DMS 273 treated with DMSO at 0.1 percent for 48 hours (cell line): ENCODE measurements at places on chromosomes 5 and 9.

- no peak for DNase-seq
Measured at GRCh38 chr9:124448019-124448418, 2.2 kb upstream of the ADGRD2 start.

GRCh38 chr9:113654605-113655428 lies 191.3 kb downstream of the RGS3 start:
- no peak for DNase-seq

DNA sequence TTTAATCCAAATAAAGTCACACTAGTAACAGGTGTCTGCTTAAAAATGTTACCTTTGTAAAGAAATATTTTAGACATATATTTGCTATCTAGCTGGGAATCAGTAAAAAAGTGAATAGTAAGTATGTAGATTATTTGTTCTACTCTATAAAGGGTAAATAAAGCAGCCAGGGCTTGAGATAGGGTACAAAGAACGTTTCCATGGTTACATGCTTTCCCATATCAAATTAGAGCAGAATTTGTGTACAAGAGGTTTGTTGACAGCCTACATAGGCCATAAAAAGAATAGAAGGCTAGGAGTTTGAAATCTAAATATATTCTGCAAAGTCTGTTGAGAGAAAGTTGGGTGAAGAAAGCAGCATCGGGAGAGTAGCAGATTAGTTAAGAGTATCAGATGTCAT lies 160.9 kb upstream of the POU5F2 start:
- DNase-seq = no peak

DNA sequence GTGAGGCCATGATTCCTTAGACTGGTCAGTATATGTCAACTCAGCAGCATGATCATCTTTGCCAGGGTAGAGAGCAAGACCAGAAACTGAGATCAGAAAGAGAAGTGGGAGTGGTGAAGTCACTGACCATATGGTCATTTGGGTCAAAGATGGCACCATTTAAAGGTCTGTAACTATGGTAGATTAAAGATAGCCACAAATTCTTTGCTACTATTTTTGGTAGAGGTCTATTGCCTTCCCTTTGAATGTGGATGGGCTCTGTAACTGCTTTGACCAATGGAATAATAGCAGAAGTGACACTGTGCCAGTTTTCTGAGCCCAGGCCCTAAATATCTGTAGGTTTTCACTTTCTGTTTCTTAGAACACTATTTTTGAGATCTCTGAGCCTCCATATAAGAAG lies 117.6 kb downstream of the PCSK1 start:
- DNase-seq = no peak

- DNase-seq = no peak
Measured at GRCh38 chr5:72949481-72949880, 6.4 kb upstream of the FCHO2 start.

GRCh38 chr5:117881426-117882230 lies 1106.7 kb downstream of the DTWD2 start:
- peak; percentile 83 for DNase-seq

DNA sequence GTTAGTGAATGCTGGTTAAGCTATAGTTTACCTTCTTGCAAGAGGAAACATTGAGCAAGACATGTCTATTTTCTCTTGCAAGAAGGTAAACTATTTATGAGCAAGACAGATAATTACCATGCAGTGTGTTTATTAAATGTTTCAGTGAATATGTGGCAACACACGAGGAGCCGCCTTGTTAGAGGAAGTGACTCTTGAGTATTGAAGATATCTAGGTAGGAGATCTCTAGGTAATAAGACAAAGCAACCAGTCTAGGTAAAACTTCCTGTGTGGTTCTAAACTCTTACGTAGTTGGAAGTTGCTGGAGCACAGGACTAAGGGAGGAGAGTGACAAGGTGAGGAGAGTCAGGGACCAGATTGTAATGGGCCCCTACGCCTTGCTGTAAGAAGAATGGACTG lies 16.8 kb downstream of the SKP2 start:
- DNase-seq = no peak

GRCh38 chr9:90018688-90019087 lies 413.9 kb downstream of the GADD45G start:
- no peak for DNase-seq

- no peak for DNase-seq
Measured at GRCh38 chr5:166349046-166349445, 1942.4 kb upstream of the WWC1 start.

DNA sequence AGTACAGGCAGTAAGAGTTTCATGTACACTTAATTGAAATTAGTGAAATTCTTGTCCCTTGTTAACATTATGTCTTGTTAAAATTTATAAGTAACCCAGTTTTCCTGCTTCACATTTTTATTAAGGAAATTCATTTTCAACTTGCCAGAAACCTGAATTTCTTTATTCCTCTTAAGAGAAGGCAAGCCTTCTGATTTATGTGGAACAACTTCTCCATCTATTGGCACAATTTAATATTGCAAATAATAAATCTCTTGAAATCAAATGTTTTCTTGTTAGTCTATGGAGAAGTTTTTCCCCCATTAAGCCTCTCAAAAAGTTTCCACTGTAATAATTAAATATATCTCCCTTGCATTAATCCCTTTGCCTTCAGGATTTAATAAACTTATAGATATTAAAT lies 33.8 kb upstream of the ACO1 start:
- DNase-seq = no peak

DNA sequence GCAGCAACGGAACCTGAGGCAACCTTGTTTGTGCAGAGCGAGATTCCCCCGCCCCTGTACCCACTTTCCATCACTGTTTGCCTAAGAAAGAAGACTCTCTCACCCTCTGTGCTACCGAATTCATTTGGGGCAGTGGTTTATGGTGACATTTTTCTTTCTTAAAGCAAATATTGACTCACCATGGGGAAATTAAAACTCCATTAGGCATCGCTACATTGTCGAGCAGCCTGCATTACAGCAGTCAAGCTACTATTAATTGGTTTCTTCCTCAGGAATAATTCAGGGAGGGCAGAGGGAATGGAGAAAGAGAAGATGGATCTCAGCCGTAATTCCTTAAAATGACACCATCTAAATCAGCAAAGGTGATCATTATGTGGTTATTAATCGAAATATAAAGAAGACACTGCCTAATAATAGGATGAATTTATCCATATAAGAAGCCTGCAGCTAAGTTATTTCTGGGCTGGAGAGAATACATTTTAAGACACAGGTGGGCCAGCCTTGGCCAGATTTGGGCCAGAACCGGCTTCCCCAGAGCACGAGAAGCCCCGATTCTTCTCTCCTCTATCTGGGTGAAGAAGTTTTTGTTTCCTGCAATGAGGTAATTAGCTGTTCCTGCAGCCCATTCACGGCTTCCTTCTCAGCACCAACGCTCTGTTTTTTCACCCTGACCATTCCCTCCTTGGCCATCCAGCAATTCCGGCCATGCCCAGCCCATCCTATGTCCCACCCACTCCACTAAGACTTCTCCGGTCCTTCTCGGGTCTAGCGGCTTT lies 16.8 kb downstream of the CFAP77 start:
- no peak for DNase-seq

DNA sequence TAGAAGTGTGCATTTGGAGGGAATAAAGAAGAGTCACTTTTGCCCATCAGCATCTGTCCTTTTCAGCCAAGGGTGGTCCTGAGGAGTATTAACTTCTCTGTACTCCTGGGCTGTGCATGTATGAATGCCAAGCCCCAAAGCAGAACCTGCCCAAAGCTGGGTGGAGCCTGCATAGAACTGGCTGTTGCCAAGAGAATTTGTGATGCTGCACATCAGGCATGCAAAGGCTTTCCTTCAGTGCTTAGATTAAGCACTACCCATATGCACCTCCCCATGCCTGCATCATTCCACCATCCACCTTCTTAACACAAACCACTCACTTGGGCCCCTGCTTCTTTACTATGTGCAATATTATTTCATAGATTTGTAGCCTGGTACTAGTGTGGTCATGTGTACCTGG lies 493.8 kb downstream of the KIF4B start:
- no peak for DNase-seq

DNA sequence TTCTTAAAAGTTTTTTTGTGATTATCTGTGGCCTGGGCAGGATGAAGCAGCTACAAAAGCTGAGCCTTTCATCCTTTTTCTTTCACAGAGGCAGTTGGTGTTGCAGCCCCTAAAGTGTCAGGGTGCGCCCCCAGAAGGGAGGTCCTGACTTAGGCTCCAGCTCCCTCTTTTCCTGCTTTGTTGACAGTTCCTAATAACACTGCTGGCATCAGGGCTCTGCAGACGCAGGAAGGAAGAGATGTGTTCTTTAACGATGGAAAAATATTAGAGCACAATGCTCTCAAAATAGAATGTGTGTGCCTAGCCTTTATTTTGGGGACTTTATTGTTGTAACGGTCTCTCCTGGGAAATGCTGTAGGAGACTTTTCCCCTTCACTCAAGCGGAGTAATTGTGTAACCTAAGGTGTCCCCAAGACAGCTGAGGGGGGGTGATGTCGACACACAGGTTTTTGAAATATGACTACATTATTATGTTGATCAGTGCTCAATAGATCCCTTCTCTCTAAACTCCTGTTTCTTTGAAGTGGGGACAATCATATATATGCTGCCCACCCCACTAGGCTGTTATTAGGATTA lies 135.6 kb downstream of the SEMA6A start:
- DNase-seq = no peak

- no peak for DNase-seq
Measured at GRCh38 chr5:168654211-168654721, 75.1 kb upstream of the PANK3 start.

GRCh38 chr9:18639911-18640310 lies 166.0 kb downstream of the ADAMTSL1 start:
- DNase-seq = no peak

- DNase-seq = no peak
Measured at GRCh38 chr5:131756942-131757341, 39.9 kb downstream of the FNIP1 start.

DNA sequence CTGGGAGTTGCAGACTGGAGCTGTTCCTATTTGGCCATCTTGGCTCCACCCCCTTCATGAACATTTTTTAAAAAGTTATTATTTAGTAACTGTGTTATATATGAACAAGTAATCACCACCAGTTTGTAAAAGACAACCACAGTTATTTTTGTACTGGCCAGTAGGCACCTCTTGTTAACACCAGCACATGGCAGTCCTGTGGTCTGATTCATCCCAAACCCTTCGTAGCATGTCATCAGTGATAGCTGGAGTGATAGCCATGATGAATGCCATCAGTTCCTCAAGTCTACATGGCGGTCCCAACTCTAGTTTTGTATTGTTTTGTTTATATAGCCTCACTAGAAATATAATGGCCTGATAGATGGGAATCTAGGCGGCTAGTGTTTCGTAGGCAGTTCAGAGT lies 74.2 kb downstream of the CDC42SE2 start:
- no peak for DNase-seq

GRCh38 chr9:95764533-95765319 lies 110.8 kb upstream of the ERCC6L2 start:
- DNase-seq = no peak

DNA sequence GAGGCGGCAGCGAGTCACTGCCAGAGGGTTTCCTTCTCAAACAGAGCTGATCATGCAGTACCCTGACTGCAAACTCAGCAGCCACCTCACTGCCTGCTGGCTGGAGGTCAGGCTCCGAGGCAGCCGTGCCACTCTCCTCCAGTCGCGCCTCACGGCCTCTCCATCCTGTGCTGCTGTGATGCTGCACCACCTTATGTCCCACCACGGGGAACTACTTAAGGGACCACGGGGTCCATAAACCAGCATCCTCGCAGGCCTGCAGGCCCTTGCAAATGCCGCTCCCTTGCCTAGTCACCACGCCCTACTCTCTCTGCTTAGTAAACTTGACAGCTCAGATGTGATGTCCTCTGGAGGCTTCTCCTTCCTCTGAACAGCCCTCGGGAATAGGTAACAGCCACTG lies 99.2 kb downstream of the CRB2 start:
- DNase-seq = no peak

GRCh38 chr5:137696481-137696880 lies 39.4 kb downstream of the KLHL3 start:
- DNase-seq = no peak

DNA sequence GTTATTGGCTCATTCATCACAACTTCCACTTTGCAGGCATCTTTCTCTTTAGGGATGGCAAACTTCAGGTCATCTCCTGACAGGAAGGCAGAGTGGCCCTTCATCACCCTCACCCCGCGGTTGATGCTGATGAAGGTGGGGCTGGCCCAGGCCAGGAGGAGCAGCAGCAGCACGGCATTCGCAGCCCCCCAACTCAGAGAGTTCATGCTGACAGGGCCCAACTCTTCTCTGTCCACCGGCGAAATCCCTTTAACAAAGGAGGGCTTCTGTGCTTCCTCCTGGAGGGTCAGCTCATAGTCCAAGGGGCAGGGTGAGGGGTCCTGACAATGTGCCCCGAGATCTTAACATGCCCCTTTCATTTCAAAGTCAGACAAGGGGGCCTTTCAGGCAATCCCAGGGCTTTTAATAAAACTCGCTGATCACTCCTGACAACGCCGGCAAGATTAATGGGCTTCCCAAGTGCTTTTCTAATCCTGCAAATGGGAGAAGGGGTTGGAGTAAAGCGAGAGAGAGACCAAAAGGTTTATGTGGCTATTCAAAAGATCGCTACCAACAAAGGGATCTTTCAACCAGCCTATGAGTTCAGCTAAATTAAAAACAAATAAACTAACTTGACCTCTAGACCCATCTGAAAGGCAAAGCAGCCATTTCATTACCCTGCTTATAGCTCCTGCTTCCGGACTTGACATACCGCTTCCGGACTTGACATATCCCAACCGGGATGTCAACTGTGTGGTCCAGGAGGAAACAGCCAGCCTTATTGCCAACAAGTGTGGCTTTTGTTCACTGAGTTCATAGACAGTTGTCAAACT lies 41.2 kb downstream of the FREM1 start:
- no peak for DNase-seq

- peak; percentile 10 for DNase-seq
Measured at GRCh38 chr5:54243483-54244080, 66.8 kb downstream of the ARL15 start.

DNA sequence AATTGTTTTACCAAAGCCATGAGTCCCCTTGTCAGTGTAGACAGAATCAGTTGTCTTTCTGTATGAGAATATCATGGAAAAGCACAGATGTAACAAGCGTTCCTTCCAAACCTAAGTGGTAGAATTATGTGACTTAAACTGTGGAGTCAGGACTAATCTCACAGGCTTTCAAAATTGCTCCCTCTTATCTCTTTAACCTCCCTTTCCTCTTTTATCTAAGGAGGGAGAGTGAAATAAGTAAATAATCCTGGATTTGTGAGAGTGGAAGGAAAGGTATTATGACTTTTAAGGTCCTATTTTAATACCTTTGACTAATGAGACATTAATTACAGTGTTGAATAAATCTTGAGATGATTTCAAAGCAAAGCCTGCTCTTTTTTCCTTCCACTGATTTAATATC lies 52.4 kb upstream of the LIFR start:
- no peak for DNase-seq
